ENCODE measurements at places on chromosomes 6 and 20. TPM values are rescaled to one million over a fixed set of nuclear protein-coding genes. Genes with fewer than 3 reads are reported as not detected.

Gene DLL1
- 25.2 TPM for total RNA-seq

Gene RRAGD
- 154 TPM for total RNA-seq

Gene STMND1
- total RNA-seq, result not detected

Gene C4B
- total RNA-seq, result 129 TPM

Gene MAFB
- 22.8 TPM for total RNA-seq

Gene SYNGAP1
- total RNA-seq, result 9.3 TPM

Gene HLA-G
- not detected for total RNA-seq
